ENCODE measurements at places on chromosomes 7 and 10.

DNA sequence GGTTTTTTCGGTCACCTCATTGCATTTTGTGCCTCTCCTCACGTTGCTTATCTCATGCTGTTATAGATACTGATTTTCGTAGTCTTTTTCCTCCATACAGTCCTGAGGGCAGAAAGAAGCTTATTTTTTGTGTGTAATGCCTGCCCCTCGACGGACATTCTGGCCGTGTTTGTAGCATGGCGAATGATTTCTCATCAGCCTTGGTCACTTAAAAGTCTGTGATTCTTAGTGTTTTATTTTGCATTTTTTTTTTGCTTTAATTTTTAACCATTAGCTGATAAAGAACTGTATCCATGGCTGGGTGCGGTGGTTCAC, 469 bp upstream of the NOC3L start:
- DNase-seq, result no peak

- DNase-seq, result no peak
Observed at GRCh38 chr7:24779283-24779655, 22.0 kb upstream of the GSDME start.

- peak; percentile 41 for DNase-seq
Observed at GRCh38 chr7:139730746-139731612, 46.8 kb downstream of the HIPK2 start.

GRCh38 chr7:102432442-102433218, 745 bp upstream of the ORAI2 start:
- peak; percentile 50 for DNase-seq

DNA sequence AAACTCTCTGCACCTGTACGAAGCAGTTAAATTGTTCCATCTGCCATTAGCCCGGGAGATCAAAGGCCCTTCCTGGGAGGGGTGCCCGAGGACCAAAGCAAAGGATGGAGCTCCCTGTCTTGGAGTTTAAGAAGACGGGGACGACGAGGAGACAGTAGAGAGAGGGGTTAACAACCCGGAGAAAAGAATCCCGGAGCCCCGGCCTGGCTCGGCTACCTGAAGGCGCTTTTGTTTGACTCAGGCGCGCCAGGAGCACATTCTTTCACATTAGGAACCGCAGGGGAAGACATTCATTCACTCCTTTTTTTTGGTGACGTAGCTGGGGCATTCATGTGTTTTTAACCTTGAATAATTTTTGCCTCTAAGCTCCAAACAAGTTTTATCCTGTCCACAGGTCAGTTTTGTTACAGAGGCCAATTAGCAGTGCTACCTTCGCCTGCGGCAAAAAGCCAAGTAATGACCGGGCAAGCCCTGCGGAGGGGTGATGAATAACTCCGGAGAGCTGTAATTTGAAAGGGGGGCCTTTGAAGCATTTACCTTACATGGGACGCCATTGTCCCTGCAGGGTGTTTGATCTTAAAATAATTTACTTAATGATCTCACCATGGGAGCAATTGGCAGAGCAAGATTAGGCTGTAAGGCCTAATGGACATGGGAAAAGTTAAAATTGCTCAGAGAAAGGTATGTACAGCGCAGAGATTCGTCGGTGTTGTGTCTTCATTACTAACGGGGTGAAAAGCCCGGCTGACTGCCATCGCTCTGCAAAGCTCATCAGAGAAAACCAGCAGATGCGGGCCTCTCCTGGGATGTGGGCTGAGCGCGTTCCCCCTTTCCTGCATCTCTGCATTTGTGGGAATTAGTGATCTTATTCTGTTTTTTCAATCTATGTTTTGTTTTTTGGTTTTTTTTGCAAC, 258.0 kb upstream of the SP4 start:
- no peak for DNase-seq

GRCh38 chr10:43055217-43055616, 21.7 kb upstream of the RET start:
- DNase-seq, result no peak

DNA sequence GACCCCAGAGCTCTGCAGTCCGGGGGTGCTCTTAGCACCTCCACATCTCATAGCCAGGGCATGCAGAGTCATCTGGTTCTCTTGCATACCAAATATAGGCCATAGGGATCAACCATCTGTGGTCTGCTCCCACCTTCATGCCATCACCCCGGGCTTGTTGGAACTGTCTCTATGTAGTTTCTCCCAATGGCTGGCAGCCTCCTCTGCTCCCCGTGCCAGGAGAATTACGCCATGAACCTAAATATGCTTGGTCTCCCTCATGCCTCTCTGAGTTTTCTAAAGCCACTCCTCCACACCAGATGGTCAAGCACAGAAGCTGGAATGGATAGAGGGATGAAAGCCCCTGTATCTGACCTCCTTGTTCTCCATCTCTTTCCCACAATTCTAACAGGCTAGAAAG, 302.6 kb upstream of the MYO3A start:
- no peak for DNase-seq

DNA sequence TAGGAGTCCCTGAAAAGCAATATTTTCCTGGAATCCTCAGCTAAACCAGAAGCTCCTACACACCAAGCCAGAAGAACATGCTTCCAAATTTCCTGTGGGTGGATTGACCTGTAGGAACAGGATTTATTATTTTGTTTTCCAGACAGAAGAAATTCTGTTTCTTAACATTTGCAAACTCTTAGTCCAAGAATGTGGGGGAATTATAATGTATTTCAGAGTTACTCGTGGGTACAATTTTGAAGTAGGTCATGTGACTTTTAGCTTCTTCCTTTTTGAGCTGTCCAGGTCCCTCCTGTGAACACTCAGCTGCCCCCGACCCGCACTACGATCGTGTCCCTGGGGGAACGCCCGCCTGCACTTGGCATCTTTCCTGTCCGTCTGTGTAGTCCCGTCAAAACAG, 27.7 kb upstream of the VIPR2 start:
- DNase-seq, result no peak

DNA sequence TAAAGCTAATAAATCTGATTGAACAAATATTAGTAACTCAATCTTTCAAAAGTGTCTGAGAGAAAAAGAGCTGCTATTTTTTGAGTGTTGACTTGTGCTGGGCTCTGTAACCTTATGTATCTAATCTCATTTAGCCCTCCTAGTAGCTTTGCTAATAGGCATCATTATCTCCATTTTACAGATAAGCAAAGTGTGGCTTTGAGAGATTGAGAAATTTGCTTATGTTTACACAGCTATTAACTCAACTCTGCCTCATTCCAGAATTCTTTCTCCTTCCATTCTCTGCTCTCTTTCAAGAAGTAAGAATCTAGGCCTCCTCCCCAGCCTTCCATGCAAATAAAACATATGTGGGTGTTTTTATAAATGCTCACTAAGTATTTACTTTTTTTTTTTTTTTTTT, 137.8 kb downstream of the GATA3 start:
- no peak for DNase-seq

DNA sequence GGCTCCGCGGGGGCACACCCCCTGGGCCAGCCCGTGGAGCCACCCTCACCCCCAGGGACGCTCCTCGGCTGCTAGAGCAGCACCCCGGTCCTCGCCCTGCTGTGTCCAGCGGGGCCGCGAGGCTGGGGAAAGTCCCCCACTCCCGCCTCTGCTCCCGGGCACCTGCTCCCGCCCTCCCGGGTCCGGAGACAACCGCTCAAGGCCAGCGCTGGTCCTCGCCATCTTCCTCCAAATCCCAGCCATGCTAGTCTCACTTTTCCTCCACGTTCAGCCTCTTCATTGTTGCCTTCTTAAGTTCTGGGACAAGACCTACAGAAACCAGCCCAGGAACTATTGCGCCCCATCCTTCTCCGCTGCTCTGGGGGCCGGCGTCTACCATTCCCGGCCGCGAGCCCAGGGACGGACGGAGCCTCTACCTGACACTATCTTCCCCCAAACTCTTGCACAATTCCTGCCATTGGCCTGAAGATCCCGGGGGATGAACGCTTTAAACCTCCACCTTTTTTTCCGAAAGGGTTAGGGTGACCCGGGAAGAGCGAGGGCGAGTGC, 4.8 kb upstream of the KCP start:
- DNase-seq, result no peak

DNA sequence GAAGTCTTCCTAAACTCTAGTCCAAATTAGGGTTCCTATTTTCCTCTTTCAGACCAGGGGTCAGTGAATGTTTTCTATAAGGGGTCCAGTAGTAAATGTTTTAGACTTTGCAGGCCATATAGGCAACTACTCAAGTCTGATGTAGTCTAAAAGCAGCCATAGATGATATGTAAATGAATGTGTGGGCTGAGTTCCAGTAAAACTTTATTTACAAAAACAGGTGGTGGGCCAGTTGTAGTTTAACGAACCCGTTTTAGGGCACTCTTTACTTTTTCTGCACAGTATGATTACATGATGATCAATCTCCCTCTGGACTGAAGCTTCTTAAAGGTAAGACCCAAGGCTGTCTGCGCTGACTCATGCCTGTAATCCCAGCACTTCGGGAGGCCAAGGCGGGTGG, 243.6 kb downstream of the CAMK1D start:
- no peak for DNase-seq

GRCh38 chr7:46468753-46469356, 547.8 kb upstream of the IGFBP3 start:
- no peak for DNase-seq

DNA sequence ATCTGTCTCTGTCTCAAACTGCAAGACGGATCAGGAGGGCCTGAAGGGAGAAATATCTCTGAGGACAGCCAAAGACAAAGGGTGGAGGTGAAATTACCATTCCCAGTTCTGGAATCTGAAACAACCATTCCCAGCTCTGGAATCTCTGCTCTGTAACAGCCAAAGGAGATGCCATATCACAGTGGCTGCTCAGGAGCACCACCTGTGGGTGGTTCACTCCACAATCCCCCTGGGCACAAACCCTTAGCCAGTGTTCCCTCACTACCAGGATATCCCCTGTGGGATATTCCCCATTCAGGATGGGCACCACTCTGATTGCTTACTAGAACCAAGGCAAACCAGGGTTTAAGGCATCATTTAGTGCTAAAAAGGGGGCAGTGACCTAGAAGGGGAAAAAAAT, 199.0 kb downstream of the HTR7 start:
- DNase-seq, result no peak

GRCh38 chr7:156819733-156820295, 73.2 kb downstream of the LMBR1 start:
- DNase-seq, result no peak

DNA sequence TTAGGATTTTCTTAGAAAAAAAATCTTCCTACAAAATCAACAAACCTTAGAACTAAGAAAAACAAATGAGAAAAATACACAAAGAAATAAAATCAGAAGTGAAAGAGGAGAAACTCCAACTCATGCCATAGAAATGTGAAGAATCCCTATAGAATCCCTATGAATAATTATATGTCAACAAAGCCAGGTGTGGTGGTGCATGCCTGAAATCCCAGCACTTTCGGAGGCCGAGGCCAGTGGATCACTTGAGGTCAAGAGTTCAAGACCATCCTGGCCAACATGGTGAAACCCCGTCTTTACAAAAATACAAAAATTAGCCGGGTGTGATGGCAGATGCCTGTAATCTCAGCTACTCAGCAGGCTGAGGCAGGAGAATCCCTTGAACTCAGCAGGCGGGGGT, 27.1 kb downstream of the ACSM6 start:
- DNase-seq, result no peak

DNA sequence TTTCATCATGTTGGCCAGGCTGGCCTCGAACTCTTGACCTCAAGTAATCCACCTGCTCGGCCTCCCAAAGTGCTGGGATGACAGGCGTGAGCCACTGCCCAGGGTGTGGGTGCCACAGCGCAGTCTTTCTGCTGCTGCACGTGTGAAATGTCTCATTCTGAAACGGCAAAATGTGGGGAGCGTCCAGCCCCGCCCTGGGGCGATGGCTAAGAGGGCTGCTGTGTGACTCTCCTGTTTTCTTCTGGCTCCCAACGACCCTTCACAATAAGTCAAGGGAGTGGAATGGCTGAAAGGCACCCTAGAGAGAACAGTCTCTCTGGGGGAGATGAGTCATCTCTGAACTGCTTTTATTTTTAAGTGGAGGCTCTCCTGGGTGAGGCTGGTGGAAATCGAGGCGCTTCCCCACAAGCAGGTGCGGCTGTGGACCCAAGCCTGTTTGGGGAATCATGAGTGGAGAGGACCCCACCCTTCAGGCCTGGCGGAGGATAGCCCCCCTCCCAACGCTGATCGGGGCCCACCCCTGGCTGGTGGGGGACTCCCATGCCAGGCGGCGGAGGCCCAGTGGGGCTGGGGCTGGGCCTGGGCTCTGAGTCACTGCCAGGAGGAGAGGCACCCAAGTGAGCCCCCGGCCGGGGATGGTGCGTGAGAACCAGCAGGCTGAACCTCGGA, 18.0 kb downstream of the ADAP1 start:
- no peak for DNase-seq

- DNase-seq, result no peak
Observed at GRCh38 chr7:92648067-92648466, 57.9 kb upstream of the FAM133B start.

GRCh38 chr10:10346390-10347150, 671.1 kb upstream of the CELF2 start:
- DNase-seq, result no peak

DNA sequence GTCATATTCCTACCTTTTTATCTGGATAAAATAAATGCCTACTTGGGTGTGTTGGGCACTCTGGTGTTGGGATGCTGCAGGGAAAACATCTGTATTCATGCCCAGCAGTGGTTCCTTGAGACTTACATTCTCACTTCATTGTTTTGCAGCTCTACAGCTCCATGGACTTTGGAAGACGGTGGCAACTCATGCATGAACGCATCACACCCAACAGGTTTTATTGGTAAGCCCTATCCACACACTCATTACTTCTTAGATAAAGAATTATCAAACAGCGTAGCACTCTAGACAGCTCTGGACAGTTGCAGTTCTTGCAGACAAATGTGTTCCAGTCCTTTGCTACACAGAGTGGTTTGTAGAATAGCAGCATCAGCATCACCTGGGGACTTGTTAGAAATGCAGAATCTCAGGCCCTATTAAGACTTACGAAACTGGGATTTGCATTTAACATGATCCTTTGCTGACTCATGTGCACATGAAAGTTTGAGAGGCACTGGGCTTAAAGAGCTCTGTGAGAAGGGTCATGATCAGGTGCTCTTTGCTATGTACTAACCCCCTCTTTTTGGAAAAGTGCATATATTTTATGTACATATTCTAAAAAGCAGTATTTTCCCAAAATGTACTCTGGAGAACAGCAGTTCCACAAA, 401.9 kb downstream of the SORCS3 start:
- no peak for DNase-seq

GRCh38 chr10:26861205-26861998, 644 bp upstream of the ABI1 start:
- DNase-seq, result no peak

DNA sequence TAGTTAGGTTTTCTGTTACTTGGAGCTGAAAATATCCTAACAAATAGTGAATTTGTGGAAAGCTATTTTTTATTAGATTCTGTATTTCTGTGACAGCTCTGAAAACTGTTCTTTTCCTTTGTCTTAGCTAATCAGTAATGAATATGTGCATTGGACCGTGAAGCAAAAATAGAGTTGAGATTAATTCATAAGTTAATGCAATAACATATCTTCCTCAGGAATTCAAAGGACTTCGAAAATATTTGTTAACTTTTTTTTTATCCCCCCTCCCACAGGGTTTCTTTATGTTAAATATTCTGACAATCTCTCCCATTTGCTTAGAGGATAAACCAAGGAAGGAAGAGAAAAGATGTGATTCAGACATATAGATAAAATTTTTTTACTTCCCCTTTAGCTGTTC, 101.4 kb downstream of the PODXL start:
- no peak for DNase-seq

GRCh38 chr7:50690541-50691011, 92.1 kb downstream of the GRB10 start:
- no peak for DNase-seq
